ENCODE measurements at places on chromosomes 11 and 22.

GRCh38 chr11:12280199-12280837, 97.1 kb upstream of the PARVA start:
- no peak for DNase-seq

DNA sequence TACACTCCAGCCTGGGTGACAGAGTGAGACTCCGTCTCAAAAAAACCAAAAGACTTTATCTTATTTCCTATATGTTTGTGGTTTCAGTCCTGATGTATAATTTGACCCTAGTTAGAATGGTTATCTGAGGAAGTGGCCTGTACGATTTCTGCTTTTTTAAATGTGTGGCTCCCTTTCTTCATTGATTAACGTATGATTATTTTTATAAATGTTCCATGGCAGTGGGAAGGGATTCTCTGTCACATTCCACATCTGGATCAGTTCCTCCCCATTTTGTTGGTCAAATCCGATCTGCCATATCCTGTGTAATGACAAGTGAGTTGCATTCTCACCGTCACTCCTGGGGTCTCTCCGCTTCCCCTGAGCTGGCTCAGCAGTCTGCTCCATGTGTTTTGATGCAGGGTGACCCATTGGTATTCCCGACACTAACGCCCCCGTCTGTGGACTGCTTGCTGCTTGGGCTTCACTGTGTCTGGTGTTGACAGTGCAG, 20.3 kb downstream of the NEAT1 start:
- peak; percentile 17 for DNase-seq

- no peak for DNase-seq
These were observed 252.1 kb upstream of the ARHGAP42 start for GRCh38 chr11:100434821-100435641.

- no peak for DNase-seq
These were observed 2.3 kb upstream of the KDM2A start for GRCh38 chr11:67116758-67117105.

DNA sequence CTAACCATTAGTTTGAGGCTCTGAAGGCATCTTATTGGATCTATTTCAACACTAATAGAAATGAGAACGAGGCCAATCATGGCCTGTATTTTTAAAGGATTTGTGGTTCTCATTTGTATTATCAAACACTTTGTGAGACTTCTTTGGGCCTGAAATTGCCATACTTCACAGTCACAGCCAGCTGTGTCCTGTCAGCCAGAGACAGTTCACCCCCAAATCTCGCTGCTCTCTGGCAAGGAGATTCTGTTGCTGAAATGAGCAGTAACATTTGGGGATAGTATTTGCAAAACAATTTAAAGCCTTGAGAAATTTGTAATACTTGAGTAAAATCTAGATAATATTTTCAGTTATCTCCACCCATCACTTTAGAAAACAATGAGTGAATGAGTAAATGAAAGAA, 26.9 kb upstream of the TENM4 start:
- no peak for DNase-seq

- no peak for DNase-seq
These were observed 255.1 kb downstream of the CADM1 start for GRCh38 chr11:115249061-115249578.

DNA sequence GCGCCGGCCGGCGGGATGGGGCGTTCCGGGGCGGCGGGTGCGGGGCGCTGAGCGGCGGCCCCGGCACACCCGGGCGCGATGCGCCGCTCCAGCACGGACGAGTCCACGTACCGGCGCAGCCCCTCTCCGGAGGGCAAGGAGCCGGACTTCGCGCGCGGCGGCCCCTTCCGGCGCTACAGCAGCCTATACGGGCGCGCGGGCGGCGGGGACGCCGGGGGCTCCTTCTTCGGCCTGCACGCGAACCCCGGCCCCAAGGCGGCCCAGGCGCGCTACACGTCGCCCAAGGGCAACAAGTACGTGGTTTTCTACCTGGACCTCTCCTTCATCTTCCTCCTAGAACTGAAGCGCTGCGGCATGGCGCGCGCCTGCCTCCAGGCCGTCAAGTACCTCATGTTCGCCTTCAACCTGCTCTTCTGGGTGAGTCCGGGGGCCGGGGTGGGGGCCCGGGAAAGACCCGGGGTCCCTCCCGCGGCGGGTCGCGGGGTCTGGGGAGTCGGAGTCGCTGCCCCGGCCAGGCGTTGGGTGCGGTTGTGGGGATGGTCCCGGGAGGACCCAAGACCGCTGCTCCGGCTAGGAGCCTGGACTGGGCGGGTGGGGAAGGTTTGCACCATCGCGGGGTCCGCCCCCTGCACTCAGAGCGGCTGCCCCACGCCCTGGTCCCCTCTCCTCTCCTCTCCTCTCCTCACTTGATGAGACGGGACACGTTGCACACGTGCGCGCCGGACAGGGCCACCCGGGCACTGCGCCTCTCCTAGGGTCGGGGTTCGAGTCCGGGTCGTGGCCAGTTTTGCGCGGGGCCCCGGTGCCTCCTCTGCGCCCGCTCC, 7.5 kb downstream of the TSPAN4 start:
- DNase-seq = no peak

DNA sequence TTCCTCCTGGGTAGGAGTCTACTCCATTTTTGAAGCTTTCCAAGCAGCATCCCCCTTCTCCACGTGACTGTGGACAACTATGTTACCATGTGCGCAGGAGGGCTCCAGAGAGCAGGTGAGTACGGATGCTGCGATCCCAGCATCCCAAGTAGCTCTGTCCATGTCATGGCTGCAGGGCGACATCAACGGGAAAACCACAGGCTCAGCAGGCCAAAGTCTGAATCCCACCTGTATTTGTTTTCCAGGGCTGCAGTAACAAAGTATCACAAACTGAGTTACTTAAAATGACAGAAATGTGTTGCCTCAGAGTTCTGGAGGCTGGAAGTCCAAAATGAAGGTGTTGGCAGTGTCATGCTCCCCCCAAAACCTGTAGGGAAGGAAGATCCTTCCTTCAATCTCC, 40.3 kb downstream of the MCHR1 start:
- DNase-seq = no peak

- no peak for DNase-seq
These were observed 609.9 kb downstream of the CNTN5 start for GRCh38 chr11:99630629-99631028.

- no peak for DNase-seq
These were observed 12.8 kb downstream of the MRPL17 start for GRCh38 chr11:6670202-6670830.

DNA sequence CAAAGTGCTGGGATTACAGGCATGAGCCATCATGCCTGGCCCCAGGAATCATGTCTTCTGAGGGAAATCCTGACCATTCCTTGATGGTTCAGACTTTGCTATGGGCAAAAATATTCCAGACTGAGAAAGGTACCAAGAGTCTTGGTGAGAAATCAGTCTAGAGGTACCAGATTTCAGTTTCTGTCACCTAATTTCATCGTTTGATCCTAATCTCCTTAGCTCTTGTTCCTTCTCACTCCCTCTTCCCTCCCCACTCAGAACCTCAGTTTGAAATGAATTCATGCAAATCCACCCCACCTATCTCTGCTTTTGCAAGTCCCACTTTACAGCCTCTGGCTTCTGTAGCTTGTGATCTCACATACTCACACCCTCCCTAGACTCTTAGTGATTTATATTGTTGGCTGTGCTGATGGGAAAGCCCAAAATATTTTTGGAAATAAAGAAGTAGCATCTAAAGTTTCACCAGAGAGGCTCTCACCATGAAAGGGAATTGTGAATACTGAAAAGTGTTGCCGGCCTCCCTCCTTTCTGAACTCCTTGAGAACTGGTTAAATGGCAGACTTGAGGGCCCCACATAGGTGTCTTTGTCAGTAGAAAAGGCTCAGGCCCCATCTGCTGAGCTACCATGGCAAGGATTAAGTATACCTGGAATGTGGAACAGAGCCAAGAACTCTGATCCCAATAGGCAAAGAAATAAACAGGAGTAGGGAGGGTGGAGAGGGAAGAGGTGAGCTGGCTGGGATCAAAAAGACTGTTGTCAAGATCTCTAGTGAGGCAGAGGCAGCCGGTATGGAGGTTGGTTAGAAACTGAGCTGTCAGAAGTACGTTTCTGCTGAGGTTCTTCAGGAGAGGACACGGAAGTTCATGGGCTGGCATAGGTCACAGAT, 190.5 kb upstream of the MTMR2 start:
- no peak for DNase-seq

DNA sequence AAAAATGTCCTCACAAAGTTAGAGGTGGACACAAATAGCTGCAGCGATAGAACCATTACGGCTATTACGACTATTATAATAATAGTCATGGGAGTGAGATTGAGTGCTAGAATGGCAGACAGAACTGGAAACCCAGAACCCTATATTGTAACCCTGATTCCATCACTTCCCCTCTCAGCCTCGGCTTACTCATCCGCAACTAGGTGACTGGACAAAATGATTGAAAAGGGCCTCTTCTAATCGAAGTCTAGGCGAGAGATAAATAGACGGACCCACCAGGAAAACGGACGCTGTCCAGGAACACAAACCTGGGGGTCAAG, 629 bp downstream of the PSMA1 start:
- DNase-seq = peak; percentile 36

DNA sequence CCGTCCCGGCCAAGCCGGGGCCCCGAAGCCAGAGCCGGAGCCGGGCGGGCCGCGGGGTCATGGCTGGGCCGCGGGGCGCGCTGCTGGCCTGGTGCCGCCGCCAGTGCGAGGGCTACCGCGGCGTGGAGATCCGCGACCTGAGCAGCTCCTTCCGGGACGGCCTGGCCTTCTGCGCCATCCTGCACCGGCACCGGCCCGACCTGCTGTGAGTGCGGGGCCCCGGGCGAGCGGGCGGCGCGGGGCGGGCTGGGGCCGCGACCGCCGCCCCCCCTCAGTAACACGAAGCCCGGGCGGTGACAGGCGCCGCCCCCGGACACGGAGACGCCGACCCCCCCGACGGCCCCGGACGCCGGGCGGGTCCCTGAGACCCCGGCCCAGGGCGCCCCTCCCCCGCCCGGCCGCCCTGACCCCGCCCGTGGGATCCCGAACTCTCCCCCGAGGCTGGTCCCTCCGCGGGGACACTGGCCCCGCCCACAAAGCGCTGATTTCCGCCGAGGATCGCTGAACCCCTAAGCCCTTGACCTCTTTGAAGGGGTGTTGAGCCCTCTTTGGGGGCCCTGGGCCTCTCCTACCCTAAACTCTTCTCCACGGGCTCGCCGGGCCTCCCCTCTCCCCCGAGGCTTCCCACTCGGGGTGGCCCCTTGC, 389 bp downstream of the MICALL1 start:
- DNase-seq = no peak

DNA sequence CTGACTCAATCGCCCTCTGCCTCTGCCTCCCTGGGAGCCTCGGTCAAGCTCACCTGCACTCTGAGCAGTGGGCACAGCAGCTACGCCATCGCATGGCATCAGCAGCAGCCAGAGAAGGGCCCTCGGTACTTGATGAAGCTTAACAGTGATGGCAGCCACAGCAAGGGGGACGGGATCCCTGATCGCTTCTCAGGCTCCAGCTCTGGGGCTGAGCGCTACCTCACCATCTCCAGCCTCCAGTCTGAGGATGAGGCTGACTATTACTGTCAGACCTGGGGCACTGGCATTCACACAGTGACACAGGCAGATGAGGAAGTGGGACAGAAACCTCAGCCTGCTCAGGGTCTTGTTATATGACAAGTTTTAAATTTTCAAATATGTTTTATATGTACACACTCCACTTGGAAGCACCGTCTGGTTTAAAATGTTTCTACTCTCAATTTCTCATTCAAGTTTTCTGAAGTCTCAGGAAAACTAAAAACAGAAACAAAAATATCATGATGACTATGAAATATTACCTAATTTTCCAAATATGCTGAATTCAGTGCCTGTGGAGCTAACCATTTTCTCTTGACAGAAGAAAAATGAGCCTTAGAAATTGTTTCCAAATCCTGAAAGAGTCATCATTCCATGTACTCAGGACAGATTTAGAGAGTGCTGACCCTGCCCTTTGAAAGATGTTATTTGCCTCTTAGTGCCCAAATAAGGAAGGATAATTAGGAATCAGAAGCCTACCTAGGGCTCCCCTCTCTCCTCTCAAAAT, 48.8 kb upstream of the TOP3B start:
- DNase-seq = no peak

- DNase-seq = no peak
These were observed 1045.1 kb downstream of the TBC1D22A start for GRCh38 chr22:47807506-47807905.

GRCh38 chr11:102733232-102733875, 8.6 kb upstream of the MMP8 start:
- peak; percentile 54 for DNase-seq

DNA sequence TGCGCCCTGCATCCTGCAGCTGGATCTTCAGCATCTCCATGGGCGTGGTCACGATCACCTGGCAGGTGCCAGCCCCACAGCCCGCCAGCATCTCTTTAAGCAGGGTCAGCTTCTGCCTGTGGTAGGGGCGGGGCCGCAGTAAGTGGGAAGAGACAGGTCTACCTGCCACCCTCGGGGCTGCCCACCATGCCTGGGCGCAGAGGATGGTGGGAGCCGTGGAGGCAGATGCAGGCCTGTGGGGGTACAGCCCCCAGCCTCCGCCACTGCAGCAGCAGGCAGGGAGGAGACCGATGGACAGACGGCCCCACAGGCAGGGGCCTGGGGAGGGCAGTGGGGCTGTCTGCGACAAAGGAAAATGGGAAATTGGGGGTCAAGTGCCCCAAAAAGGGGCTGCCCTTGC, 3.0 kb upstream of the CEND1 start:
- DNase-seq = no peak

DNA sequence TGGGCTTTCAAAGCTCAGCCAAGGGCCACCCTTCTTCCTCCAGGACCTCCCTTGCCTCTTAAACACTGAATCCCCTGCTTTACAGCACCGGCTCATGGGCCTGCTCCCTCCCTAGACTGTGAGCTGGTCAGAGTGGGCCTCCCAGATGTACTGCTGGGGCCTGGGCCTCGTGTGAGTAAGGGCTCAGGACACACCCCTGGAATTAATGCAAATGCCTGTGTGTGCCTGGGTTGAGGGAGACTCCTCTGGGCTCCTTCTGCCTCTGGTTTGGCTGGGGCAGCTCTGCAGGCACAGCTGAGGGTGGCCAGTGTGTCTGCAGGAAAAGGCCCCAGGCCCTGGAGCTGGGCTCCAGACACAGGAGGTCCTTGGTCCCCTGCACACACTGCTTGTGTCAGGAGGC, 24.2 kb downstream of the ALX4 start:
- no peak for DNase-seq

DNA sequence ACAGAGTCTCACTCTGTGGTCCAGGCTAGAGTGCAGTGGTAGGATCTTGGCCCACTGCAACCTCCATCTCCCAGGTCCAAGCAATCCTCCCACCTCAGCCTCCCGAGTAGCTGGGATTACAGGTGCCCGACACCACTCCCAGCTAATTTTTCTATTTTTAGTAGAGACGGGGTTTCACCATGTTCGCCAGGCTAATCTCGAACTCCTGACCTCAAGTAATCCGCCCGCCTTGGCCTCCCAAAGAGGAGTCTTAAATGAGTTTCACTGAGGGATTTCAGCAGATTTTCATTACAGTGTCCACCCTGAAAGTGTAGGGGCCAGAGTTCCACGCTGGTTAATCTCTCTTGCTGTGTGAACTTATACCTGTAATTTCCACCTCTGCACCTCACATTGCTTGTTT, 412 bp upstream of the RPS3 start:
- no peak for DNase-seq

- DNase-seq = no peak
These were observed 26.2 kb upstream of the SHISAL1 start for GRCh38 chr22:44338906-44339305.

GRCh38 chr22:31538815-31539214, 42.5 kb downstream of the SFI1 start:
- no peak for DNase-seq

GRCh38 chr22:49993649-49994360, 18.8 kb downstream of the IL17REL start:
- no peak for DNase-seq

- DNase-seq = no peak
These were observed 9.1 kb upstream of the ZBED5 start for GRCh38 chr11:10866893-10867331.

Data from hematopoietic multipotent progenitor cell treated with erythropoietin and hydrocortisone succinate and interleukin-3 and kit ligand, for 15 days (in vitro differentiated cells).